ENCODE measurements at places on chromosomes 3 and 15. TPM values are rescaled to one million over a fixed set of nuclear protein-coding genes. Genes with fewer than 3 reads are reported as not detected.

DNA sequence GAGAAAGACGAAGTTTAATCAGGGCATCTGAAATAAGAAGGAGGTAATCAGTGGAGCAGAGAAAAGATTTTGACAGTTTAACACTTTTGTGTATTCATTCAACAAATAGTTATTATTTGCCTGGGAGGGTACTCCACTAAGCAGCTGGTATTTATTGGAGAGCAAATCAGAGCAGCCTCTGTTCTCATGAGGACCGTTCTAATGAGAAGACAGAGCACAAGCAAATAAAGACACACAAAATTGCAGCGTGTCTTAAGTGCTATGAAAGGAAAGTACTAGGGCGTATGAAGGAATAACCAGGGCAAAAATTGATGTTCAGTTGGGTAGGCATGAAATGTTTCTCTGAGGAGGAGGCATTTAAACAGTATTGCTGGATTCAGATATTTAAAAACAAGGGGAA is 302.9 kb upstream of the RARB start:
- no peak for DNase-seq

DNA sequence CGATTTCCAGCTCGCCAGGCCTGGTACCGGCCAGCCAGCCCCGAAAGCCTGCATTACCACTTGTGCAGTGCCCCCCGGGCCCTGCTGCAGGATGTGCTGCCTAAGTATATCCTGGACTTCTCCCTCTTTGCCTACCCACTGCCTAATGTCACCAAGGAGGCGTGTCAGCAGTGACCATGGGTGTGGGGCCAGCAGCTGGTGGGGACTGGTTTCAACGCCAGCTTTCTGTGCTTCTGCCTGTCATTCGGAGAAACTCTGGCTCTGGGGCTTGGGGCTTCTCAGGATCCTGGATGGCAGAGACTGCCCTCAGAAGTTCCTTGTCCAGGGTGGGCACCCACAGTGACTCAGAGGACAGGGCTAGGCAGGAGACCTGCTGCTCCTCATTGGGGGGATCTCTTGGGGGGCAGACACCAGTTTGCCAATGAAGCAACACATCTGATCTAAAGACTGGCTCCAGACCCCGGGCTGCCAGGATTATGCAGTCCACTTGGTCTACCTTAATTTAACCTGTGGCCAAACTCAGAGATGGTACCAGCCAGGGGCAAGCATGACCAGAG is 1.5 kb downstream of the CHST14 start:
- DNase-seq = no peak

DNA sequence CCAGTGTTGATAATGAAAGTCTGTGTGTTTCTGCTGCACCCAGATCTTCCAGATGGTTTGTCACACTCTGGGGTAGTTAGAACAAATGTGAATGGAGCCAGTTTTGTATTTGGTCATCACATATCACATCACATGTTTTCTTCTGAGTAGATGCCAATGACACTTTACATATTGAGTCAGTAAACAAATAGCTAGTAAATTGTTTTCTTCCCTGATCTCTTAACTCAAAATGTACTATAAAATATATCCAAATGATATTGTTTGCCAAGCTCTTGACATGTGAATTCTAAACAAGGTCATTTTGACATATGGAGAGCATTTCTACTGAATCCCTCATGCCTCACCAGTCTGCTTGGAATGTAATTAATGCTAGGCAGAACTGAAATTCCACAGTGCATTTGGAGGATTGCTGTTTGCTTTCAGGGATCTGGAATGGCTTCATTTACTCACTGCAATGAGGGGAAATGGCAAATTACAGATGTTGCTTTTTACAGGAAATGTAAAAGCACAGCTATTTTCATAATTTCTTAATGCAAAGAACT is 45.0 kb downstream of the PDHB start:
- DNase-seq = no peak

Gene TM2D3
- 62.8 TPM for total RNA-seq

GRCh38 chr3:190811775-190812480 is 50.6 kb downstream of the GMNC start:
- no peak for DNase-seq

GRCh38 chr3:197472151-197472550 is 83.6 kb downstream of the BDH1 start:
- no peak for DNase-seq

Gene TMEM207
- not detected for total RNA-seq

Gene INSYN1
- total RNA-seq = 2.6 TPM

DNA sequence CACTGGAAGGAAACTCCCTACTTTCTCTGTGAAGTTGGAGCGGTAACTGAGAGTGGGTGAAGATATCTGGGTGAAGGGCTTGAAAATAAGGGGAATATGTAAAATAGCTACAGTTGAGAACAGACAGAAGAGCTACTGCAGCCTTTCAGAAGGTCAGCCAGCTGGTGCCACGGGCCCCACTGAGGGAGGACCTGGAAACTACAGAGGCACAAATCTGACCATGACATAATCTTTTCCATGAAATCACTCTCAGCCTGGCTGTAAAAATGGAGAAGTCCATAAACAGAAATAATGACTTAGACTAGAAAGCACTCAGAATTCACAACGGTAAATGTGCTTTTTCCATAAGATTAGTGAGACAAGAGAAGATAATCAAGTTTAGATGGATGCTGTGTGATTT is 46.4 kb downstream of the ST3GAL6 start:
- no peak for DNase-seq

Gene PARP15
- total RNA-seq = 3.1 TPM

DNA sequence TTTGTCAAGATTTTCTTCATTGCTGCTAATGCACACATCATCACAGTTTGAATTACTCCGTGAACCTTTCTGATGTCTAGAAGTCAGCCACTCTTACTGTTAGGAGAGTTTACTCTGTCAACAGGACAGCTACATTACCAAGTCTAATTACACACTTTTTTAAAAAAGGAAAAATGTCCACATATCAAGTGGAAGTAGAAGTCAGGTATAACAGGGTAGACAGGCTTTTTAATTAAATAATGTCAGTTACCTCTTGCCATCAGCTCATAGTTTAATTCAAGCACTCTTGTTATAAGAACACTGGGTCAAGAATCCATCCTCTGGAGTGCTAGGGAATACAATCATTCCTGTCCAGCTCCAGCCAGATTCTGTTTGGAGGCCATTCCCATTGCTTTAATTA is 232.8 kb downstream of the TAFA4 start:
- no peak for DNase-seq

Gene CCNB2
- total RNA-seq = 1.5 TPM

Measured in uterus (tissue), 4 donors.